ACHN (cell line): ENCODE measurements at places on chromosomes 13 and 19.

- DNase-seq, result no peak
Measured at GRCh38 chr19:38691938-38692457, 44.5 kb downstream of the ACTN4 start.

GRCh38 chr19:42206871-42207755, 10.4 kb downstream of the DEDD2 start:
- DNase-seq, result no peak

DNA sequence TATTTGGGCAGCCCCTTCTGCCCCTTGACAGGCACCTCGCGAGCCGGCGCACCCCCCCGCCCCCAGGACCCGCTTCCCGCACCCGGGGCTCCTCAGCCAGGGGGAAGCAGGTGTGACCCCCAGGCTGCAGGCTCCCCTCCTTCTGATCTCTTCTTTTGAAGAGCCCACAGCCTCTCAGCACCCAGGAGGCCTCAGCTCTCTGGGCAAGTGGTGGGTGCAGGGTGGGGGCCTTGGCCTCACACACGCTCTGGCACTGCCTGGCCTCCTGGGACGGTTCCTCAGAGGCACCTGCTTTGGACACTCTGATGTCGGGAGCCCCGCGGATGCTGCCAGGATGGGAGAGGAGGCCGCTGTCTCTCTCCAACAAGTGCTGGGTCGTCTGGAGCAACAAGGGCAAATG, 1.5 kb upstream of the C13orf46 start:
- no peak for DNase-seq

DNA sequence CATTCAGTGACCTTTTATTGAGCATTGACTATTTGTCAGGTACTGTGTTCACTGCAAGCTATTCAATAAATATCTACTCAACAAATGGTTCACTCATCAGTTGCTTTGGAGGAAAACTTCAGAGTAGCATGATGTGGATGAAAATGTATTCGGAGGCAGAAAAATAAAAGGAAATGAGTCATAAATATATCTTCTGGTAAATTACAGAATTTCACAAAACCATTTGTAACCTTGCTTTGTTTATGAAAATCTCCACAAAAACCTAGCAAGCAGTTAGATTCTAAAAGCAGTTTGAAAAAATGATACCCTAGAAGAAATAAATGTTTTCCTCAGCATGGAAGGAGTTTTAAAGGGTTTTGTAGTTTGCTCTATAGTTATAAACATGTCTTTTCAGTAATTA, 399.6 kb downstream of the LMO7 start:
- no peak for DNase-seq

DNA sequence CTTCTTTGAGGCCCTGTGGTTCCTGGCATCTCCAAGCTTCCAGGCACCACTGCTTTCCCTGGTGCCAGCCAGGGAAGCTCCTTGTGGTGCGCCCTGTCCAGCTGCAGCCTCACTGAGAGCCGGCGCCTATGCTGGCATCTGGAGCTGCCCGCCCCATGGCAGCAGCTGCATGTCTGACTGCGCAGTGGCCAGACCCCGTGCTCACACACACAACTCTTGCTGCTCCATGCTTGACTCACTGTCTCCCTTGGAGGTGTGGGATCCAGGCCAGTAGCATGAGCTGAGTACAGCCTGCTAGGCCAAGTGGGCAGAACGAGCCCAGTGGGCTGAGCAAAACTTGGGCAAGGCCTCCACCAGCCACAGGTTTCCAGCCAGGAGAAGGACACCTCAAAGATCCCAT, 11.5 kb upstream of the SUPT20H start:
- no peak for DNase-seq

DNA sequence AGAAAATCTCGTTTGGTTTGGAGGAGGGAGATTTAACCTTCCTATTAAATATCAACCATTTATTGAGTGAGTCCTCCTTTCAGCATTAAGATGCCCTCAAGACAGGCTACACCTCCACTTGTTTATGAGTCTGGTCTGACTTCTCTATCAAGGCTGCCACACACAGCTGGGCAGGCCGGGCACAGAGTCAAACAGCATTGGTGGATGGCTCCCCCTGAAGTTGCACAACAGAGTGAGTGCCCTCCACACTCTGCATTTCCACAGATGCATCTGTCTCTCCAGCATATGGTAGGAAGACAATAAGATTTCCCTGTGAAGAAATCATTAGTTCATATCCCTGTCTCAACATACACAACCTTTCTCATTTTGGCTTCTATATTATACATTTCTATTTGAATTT, 31.4 kb downstream of the PHF11 start:
- no peak for DNase-seq

DNA sequence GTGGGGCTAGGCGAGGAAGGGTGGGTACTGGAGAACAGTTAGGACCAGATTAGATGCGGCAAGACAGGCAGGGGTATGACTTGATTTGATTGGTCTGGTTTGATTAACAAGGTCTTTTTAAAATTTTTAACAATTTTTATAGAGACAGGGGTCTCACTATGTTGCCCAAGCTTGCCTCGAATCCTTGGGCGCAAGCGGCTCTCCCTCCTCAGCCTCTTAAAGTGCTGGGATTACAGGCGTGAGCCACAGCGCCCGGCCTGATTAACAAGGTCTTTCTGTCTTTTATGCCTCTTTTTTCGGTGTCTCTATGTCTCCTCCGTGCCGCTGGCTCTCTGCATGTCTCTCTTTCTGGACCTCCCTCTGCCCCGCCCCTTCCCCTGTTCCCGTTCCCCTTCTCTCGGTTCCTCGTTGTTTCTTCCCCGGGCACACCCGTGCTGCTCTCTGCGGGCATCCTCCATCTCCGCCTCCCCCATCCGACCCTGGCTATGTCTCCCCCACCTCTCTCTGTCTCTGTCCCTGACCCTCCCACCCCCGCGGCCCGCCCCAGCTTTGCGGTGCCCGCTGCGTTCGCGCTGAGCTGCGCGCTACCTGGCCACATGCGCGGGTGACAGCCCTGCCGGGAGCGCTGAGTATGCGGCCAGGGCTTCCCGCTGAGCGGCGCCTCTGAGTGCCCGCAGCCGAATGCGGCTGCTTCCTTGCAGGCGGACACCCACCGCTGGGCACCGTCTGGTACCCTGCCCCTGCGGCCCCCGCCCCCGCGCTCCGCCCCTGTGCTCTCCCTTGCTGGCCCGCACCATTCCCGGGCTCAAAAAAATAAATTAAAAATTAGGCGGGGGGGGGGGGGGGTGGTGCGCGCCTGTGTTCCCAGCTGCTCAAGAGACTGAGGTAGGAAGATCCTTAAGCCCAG, 8.1 kb upstream of the SDHAF1 start:
- no peak for DNase-seq

DNA sequence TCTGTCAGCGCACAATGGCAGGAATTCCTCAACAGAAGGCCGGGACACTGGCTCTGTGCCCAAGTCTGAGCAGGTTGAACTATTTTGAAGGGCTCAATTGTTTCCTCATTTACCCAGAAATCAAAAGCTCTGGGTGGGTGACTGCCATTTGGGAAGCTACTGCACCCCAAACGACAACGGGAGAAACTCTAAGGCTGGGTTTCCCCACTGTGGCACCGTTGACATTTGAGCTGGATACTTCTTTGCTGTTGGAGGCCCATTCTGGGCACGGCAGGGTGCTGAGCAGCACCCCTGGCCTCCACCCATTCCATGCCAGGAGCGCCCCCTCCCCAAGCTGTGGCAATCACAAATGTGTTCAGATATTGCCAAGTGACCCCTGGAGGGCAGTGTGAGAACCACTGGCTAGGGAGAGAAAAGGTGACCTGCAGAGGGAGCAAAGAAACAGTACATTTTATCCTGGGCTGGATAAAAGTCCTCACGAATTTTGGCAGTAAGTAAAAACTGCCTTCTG, 62.5 kb downstream of the RFX2 start:
- DNase-seq, result peak; percentile 68
